ENCODE measurements at places on chromosomes 3 and 15.

DNA sequence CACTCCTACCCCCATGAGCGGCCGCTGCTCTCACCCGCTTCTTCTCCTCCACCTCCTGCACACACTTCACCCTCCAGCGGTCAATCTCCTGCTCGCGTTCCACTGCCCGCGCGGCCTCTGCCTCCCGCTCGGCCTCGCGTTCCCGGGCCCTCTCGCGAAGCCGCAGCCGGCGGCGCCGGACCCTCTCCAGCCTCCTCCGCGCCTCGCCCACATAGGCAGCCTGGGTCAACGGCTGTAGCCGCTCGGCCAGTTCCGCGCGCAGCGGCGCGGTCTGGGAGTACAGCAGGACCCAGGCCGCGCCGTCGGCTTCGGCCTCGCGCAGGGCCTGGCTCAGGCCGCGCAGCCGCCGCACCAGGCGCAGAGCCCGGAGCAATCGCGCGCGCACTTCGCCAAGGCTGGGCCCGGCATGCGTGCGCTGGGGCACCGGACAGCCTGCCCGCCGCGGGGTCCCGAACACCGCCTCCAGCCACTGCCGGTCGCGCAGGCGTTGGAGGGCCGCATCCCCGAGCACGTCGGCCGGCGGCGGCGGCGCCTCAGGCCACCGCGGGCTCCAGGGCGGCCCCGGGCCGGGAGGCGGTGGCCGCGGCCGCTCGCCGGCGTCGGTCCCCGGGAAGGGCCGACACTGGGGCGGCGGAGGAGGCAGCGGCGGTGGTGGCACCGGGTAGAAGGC lies 595 bp downstream of the PDCD7 start:
- DNase-seq, result peak; percentile 44
- H3K4me1 ChIP-seq, result peaks cover 42% of the 10 kb centered on the region
- peak overlapping the region; percentile 78 for H3K27ac ChIP-seq
- H3K36me3 ChIP-seq, result no peaks in the 10 kb centered on the region
- H3K27me3 ChIP-seq, result peaks cover 5% of the 10 kb centered on the region
- H3K4me3 ChIP-seq, result peak overlapping the region; percentile 83

- DNase-seq, result no peak
- no peak overlapping the region for H3K4me3 ChIP-seq
- H3K4me1 ChIP-seq, result no peaks in the 10 kb centered on the region
Observed at GRCh38 chr3:49248840-49249227, 28.2 kb downstream of the C3orf62 start.

DNA sequence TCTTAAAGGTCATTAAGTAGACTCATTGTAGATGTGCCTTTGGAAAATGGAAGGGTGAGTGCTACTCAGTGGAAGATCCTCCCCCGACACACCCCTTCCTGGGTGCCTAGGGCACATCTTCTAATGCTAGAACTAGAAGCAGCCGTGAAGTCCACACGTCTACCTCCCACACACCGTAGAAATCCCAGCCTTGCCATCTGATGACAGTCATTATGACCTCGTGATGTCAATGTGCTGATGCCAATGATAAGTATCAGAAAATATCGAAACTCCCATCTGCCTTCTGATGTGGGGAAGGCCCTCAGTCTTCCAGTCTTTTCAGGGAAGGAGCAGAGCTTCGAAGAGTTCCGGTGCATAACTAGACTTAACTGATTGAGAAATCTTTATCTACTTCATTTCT lies 282.1 kb upstream of the ROPN1 start:
- no peak overlapping the region for H3K4me3 ChIP-seq
- H3K36me3 ChIP-seq, result no peaks in the 10 kb centered on the region

DNA sequence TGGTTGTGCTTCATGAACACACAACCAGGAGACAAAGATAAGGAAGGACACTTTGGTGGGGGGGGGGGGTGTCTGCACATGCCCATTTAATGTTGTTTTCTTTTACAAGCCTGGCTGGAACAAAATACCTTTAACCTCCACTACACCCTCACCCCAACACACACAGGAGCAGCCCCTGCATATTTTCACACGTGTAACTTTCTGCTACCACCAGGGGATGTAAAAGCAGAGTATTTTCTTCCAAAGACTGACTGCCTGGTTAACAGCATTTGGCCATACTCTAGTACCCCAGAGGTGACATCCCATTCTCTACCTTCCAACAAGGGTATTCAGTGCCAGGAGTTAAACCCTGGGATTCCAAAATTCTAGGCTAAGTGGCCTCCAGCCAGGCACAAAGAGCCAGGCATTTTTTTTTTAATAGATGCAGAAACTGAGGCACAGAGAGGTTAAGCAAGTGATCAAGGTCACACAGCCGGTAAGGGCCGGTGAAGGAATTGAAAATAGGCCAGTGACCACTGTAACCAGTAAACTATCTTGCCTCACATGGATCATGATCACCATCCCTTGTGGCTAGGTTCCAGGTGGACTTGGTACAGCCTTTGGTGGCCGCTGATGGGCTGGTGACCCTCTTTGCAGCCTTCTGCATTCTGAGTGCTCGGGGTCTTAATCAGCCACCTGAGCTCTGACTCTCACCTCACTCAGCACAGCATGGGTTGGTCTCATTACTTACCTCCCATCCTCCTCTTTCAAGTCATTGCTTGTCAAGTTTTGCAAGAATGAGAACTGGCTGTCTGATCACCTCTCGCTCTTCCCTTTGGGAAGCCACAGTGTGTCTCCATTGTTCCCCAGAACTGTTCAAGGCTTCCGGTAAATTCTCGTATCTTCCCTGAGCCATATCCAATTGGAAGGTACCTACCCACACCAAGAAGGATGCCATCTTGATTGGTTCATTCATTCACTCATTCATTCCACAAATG lies 20.4 kb downstream of the MAGI1 start:
- H3K27me3 ChIP-seq, result peaks cover 1% of the 10 kb centered on the region
- DNase-seq, result no peak
- H3K4me1 ChIP-seq, result no peaks in the 10 kb centered on the region
- H3K36me3 ChIP-seq, result no peaks in the 10 kb centered on the region
- no peak overlapping the region for H3K4me3 ChIP-seq
- H3K27ac ChIP-seq, result no peak overlapping the region

DNA sequence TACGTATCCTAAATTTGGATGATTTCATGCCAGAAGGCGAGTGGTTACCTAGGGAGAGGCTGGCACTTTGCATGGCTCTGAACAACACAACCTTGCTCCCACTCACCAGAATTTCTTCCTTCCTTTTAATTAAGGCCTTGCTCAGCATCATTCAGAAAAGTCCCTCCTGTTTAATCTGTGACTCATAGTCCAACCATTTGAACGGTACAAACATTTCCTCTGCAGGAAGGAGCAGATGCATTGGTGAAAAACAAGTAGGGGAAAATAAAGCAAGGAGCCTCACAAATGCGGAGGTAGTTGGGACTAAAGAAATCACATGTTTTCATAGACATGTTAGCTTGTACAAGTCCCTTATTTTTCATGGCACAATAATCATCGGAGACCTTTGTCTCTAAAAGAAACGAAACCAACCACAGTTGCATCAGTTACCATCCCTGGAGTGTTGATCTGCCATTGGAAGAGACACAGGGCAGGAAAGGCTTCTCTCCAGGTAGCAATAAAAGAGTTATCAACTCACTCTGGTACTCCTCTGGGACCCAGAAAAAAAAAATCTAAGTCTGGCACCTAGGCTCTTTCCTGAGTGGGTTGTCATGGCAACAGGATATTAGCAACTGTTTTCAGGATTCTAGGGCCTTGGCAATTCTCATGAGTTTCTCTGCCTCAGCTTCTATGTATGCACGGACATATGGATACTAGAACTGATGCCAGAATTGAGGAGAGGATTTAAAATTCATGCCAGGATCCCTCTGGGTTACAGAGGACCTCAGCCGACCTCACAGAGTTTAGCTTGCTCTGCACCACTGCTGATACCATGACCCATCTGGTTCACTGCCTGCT lies 255.4 kb upstream of the ARPP21 start:
- no peaks in the 10 kb centered on the region for H3K27me3 ChIP-seq
- H3K27ac ChIP-seq, result no peak overlapping the region
- no peaks in the 10 kb centered on the region for H3K4me1 ChIP-seq

DNA sequence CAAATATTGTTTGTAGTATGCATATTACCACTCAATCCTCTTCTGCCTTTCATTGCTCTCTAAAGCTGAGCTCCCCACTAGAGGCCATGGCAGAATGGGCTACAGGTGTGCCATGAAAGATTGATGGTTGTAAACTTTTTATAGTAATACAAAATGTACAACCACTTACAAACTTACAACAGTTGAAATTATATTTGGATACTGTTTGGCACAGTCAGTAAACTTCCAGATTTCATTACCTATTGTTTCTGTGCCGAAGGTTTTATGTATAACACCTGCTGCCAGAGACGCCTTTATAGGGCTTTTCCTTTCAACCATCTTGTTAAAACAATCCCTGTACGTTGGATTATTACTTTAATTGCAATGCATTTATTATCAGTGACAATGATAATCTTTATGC lies 7.0 kb downstream of the ROPN1 start:
- H3K27ac ChIP-seq, result no peak overlapping the region
- DNase-seq, result no peak
- H3K36me3 ChIP-seq, result no peaks in the 10 kb centered on the region
- no peak overlapping the region for H3K4me3 ChIP-seq

DNA sequence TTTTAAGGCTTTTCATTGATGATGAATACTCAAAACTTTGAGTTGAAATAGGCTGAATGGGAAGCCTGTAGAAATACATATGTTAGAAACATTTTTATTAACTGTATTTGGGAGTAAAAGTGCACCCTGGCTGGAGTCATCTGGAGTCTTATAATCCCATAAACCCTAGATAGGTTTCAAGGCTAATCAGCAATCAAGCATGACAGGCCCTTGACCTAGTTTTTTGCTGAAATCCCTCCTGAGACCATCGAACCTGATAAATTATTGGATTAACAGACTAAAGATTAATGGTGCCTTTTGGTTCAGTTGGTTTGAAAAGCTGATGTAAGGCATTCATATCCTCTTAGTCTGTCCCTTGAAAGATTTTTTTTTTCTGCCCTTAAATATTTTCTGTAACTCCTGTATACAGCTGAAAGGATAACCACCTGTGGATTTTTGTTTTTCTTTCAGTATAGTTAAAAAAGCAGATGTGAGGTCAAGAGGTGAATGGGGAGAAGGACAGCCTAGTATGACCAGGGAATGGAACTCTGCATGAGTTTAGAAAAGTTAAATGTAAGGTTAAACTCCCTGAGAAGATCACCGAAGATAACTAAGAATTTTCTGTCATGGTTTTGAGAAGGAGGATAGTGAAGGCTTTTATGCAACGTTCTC lies 69.4 kb upstream of the STXBP5L start:
- H3K27me3 ChIP-seq, result peaks cover 3% of the 10 kb centered on the region
- DNase-seq, result no peak
- H3K4me3 ChIP-seq, result no peak overlapping the region
- H3K27ac ChIP-seq, result no peak overlapping the region

- no peak overlapping the region for H3K27ac ChIP-seq
- no peaks in the 10 kb centered on the region for H3K36me3 ChIP-seq
- DNase-seq, result no peak
- no peak overlapping the region for H3K4me3 ChIP-seq
- peaks cover 1% of the 10 kb centered on the region for H3K27me3 ChIP-seq
- H3K4me1 ChIP-seq, result no peaks in the 10 kb centered on the region
Observed at GRCh38 chr15:80194914-80195313, 42.1 kb downstream of the FAH start.

GRCh38 chr3:66000506-66000905 lies 38.2 kb downstream of the MAGI1 start:
- peaks cover 2% of the 10 kb centered on the region for H3K27me3 ChIP-seq
- H3K36me3 ChIP-seq, result no peaks in the 10 kb centered on the region
- DNase-seq, result no peak
- no peak overlapping the region for H3K27ac ChIP-seq
- H3K4me3 ChIP-seq, result no peak overlapping the region

DNA sequence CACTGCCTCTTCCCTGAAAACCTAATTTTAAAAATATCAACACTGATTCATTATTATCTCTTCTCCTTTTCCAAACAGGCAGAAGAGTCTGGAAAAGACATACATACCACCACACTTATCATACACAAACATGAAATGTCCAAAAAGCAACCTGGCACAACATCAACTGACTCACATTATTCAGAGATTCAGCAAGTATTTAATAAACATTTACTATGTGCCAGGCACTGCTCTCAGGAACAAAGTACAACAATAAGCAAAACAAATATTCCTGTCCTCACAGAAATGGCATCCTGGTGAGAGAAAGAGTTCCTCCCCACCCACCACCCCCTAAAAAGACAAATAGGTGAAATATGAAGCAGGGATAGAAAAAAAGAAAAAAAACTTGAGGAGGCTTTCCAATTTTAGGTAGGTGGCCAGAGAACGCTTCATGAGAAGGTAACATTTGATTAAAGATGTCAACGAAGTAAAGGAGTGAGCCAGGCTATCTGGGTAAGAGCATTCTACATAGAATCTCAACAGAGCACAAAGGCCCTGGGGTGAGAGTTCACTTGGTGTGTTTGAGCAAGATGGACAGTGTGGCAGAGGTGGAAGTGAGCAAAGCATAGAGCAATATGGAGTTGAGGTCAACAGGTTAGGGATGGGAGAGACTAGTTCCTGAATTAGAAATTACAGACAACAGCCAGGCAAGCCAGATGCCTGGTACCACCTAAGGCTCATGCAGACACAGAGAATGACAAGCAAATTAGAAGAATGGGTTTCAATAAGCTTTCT lies 141.7 kb downstream of the OSBPL10 start:
- no peak overlapping the region for H3K4me3 ChIP-seq
- no peaks in the 10 kb centered on the region for H3K36me3 ChIP-seq
- peaks cover 6% of the 10 kb centered on the region for H3K27me3 ChIP-seq
- no peak for DNase-seq
- no peak overlapping the region for H3K27ac ChIP-seq

- no peaks in the 10 kb centered on the region for H3K4me1 ChIP-seq
- peaks cover 32% of the 10 kb centered on the region for H3K36me3 ChIP-seq
- H3K27ac ChIP-seq, result no peak overlapping the region
- no peak for DNase-seq
Observed at GRCh38 chr15:77201665-77202064, 130.8 kb upstream of the TSPAN3 start.

GRCh38 chr3:52479037-52479876 lies 15.9 kb upstream of the STAB1 start:
- no peaks in the 10 kb centered on the region for H3K27me3 ChIP-seq
- no peak for DNase-seq
- no peak overlapping the region for H3K27ac ChIP-seq
- peaks cover 24% of the 10 kb centered on the region for H3K36me3 ChIP-seq

DNA sequence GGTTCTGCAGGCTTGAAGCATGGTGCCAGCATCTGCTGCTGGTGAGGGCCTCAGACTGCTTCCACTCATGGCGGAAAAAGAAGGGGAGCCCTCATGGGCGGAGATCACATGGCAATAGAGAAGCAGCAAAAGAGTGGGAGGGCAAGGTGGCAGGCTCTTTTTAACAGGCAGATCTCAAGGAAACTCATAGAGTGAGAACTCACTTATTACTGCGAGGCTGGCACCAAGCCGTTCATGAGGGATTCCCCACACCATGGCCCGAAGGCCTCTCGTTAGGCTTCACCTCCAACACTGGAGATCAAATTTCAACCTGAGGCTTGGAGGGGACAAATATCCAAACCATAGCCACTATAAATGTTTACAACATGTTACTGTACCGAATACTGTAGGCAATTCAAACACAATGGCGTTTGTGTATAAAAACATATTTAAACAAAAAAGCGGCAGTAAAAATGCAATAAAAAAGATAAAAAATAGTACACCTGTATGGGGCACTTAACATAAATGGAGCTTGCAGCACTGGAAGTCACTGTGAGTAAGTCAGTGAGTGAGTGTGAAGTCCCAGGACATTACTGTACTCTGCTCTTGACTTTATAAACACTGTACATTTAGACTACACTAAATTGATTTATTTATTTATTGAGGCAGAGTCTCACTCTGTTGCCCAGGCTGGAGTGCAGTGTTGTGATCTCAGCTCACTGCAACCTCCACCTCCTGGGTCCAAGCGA lies 18.8 kb upstream of the MOBP start:
- no peak for DNase-seq
- H3K27ac ChIP-seq, result no peak overlapping the region
- H3K4me1 ChIP-seq, result no peaks in the 10 kb centered on the region
- H3K27me3 ChIP-seq, result peaks cover 8% of the 10 kb centered on the region
